NCI-H345 (cell line): ENCODE measurements at places on chromosomes 13 and 19.

DNA sequence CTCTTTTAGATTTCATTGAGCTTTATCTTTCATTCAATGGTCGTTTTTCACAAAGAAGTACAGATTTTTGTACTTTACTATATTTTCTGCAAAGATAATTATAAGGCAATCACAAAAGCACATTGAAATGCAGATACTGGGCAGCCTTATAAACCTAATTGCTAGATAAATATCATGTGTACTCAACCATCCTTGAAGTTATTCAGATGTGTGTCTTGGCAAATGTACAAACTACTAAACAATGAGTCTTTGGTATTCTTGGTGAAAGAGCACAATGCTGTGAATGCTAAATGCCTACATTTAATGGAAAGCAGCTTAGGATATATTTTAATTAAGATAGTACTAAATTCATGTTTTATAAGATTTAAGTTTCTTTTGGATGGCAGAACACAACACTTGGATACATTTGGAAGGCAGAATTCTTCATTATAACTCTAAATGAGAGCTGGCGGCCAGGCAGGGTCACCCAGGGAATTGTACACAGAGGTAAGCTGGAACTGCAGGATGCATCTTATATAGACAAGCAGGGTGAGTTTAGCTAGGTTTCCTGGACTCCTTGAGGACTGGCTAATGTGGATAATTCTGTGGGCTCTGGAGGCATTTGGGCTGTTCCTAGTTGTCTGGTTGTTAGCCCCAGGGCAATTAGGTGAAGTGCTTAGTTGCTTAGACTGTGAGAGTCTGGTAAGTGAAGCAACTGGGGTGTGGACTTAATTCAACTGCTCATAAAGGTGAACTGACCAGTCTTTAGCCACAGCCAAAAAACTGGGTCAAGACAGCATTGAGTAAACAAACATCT is 286.6 kb downstream of the PCDH20 start:
- DNase-seq, result peak; percentile 11

- no peak for DNase-seq
Measured at GRCh38 chr19:48069435-48069834, 25.6 kb upstream of the CABP5 start.

DNA sequence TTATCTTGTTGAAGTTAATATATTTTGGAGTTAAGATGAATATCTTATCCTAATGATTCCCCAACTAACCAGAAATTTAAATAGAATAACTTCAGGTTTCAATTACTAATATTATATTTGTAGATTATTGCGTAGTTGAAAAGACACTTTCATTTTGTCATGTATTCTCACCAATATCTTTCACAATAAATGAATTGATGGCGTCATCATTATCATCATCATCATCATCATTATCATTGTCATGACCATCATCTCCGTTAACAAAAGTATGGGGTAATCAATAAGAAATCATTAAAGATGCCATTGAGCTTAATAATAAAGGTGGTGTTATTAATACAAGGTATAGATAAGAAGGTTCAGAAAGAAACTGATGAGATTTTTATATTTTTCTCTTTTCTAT is 768.8 kb upstream of the SLC10A2 start:
- no peak for DNase-seq

GRCh38 chr19:46660551-46661019 is 397 bp downstream of the DACT3 start:
- DNase-seq, result no peak

DNA sequence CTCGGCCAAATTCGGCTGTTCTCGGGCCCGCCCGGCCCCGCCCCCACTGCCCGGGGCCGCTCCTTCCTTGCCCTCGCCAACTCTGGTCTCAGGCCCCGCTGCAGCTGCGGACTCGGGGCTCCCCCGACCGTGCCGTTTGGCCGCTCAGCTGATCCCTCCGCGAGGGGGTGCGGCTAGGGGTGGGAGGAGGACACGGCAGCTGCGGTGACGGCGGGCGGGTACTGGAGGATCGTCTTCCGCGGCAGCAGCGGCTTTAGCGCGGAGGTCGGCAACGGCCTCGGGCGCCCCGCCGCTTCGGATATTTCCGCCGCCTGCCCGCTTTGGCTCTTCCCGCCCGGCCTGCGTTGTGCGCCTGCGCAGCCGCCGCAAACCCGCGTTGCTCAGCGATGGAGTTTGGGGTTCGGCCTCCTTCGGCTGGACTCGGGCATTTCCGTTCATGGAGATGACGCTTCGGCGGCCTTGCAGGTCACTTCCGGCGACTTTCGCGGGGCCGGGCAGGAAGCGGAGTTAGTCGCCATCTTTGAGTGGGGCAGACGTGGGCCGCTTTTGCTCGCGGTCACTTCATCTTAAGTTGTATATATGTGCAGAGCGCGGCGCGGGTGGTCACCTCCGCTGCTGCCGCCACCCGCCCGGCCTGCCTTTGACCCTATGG is 338 bp upstream of the UBE2M start:
- DNase-seq, result no peak

DNA sequence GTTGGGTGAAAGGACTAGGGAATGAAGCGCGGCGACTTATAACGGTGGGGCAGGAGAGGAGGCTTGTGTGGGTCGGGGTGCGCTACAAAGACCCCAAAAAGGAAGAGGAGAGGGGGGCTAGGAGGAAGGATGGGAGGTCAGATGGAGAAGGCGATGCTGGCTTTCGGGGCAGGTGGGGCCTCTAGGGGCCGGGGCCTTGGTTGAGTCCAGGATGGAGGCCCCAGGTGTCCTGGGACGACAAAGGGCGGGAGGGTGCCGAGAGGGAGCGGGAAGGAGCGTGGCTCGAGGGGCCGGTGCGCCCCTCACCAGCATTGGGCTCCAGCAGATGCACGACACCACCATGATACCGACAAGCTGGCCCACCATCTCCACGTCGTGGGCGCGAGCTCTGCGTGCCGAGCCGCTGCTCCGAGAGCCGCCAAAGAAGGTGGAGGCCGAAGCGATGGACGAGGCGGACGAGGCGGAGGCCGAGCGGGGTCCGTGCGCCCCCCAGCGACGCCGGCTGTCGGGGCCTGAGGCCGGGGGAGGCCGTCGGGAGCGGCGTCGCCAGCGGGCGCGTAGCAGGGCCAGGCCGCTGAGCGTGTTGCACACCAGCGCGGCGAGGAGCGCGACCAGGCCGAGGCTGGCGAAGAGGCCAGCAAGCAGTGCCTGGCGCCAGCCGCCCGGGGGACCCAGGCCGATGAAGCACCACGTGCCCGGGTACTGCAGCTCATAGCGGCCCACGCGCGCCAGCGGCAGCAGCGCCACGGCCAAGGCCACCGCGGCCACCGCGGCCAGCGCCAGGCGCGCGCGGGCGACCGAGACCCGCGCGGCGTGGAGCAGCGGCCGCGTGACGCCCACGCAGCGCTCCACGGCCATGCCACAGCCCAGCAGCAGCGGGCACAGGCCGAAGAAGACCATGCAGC is 1.8 kb downstream of the PTGER1 start:
- no peak for DNase-seq

DNA sequence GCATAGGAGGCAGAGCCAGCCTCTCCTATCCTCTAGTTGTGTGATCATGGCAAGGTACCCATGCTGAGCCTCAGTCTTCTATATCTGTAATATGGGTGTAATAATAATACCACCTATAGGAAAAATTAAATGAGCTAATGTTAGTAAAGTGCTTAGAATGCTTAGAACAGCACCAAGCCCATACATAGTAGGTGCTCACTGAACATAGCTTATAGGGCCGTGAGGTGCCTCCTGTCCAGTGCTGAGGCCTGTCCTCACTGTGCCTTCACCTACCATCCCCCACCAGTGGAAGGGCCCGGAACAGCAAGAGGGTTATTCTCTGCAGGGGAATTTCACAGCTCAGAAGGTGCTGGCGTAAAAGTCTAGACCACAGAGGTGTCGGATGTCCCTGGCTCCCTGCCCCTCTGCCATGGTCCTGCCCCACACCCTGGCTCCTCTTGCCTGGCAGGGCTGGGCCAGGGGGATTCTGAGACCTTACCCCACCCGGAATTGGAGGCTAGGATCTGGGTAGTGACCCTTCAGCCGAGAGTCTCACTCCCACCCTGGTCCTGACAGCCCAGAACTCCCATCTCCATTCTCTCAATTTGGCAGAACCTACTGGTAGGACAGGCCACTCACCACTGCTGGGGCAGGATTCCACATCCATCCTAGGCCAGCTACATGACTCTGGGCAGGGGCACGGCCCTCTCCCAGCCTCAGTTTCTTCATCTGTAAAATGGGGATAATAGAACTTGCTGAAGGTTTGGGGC is 2.2 kb upstream of the SCN1B start:
- no peak for DNase-seq

- no peak for DNase-seq
Measured at GRCh38 chr19:12997179-12997966, 2.1 kb downstream of the NFIX start.

- DNase-seq, result no peak
Measured at GRCh38 chr13:28918030-28918429, 97.9 kb downstream of the MTUS2 start.

- no peak for DNase-seq
Measured at GRCh38 chr19:45079911-45080370, 881 bp downstream of the GEMIN7 start.

- DNase-seq, result no peak
Measured at GRCh38 chr19:18586306-18586705, 2.3 kb upstream of the REX1BD start.

GRCh38 chr13:22287343-22287920 is 616.6 kb downstream of the FGF9 start:
- DNase-seq, result no peak

DNA sequence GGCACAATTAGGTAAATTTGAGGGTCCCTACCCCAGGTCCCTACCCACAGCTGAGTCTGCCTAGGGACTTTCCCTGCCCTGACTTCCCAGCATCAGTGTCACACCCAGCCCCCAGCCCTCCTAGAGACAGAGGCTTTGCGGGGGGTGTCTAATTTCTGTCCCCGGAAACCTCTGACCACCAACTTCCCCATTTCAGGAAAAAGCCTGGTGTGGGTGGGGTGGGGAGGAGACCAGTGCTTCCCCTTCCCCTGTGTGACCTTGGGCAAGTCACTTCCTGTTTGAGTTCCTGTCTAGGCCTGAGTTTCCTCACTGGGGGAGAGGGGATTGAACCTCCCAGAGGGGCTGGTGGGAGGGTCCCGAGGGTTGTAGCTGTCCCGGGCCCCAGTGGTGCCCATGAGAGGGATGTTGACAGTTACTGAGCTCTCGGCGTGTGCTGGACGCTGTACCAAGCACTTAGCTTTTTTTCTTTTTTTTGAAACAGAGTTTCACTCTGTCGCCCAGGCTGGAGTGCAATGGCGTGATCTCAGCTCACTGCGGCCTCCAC is 7.9 kb downstream of the VASP start:
- DNase-seq, result no peak

DNA sequence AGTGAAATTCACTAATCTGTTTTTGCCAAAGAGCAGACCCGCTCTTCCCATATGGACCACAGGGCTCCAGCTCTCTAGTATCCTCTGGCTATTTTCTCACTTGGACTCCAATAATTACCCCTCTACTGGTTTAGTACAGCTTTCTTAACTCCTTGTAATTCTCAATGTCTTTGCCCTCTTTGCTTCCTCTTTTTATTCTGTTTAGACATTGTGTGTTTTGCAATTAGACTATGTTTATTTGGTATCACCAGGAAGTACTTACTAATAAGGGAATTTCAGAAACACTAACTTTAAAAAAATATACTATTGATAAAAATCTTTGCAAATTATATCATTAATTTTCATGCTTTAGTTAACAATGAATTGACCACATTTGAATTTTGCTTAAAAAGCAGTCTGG is 111.6 kb upstream of the OBI1 start:
- DNase-seq, result no peak

- no peak for DNase-seq
Measured at GRCh38 chr19:31940396-31940795, 405.0 kb upstream of the ZNF507 start.

DNA sequence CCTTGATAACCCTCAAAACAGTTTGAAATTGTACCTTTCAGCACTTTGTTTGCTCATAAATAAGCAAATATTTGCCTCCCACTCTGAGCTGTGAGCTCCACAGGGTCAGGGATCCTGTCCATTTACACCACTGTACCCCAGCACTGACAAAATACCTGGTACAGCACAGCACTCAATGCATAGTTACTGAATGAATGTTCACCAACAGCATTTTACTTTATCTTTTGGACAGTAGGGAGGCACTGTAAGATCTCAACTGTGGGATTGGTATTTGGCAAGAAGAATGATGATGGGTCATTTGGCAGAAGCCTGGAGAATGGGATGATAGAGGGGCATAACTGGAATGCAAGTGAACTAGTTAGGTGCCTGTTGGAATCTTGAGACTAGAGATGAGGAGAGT is 127.2 kb upstream of the ARGLU1 start:
- no peak for DNase-seq

DNA sequence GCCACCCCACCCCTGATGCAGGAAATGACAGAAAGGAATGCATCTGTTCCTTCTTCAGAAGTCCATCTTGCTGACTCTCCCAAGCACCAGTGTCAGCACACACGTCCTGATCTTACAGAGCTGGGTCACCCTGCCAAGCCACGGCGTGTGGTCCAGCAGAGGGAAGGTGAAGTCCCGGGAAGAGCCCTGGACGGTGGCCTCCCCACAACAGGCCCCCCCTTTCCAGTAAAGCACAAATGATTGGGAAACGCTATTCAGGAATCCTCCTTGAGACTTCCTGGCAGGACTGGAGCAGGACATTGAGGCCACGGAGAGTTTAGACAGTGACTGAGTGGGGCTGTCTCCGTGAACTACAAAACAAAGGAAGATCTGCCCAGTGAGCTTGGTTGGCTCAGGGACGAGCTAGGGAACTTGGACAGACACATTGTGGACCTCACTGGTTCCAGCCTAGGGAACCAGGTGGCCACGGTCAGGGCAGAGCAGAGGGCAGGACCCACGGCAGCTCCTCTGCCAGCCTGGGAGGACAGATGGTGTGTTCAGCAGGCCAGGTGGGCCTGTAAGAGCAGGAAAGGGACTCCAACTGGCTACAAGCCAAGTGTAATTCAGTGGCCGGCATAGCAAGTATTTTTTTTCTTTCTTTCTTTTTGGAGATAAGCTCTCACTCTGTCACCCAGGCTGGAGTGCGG is 41.7 kb downstream of the ELL start:
- peak; percentile 41 for DNase-seq

DNA sequence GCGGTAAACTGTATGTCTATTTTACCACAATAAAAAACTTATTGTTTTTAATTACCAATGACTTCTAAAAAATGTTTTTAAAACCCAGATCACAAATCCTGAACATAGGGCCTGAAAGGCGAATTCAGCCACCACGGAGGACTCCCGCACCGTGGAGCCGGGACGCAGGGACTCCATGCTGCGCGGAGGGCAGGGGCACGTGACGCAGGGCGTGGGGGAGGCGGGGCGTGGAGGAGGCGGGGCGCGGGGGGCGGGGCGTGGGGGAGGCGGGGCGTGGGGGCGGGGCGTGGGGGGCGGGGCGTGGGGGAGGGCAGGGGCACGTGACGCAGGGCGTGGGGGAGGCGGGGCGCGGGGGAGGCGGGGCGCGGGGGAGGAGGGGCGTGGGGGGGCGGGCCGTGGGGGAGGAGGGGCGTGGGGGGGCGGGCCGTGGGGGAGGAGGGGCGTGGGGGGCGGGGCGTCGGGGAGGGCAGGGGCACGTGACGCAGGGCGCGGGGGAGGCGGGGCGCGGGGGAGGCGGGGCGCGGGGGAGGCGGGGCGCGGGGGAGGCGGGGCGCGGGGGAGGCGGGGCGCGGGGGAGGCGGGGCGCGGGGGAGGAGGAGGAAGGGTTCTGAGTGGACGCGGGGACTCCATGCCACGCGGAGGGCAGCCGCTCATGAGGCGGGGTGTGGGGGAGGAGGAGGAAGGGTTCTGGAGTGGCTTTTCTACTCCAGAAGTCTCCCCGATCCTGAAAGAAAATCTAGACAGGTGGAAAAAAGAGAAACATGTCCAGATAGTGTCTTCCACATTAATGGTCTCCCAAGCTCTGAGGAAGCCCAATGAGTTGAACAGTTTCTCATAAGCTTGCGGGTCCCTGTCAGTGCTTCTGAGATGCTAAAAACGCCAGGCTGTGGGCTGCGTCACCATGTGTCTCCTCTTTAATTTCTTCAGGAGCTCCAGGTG is 4.4 kb upstream of the PROZ start:
- DNase-seq, result peak; percentile 75
